ENCODE measurements at places on chromosomes 4 and X.

DNA sequence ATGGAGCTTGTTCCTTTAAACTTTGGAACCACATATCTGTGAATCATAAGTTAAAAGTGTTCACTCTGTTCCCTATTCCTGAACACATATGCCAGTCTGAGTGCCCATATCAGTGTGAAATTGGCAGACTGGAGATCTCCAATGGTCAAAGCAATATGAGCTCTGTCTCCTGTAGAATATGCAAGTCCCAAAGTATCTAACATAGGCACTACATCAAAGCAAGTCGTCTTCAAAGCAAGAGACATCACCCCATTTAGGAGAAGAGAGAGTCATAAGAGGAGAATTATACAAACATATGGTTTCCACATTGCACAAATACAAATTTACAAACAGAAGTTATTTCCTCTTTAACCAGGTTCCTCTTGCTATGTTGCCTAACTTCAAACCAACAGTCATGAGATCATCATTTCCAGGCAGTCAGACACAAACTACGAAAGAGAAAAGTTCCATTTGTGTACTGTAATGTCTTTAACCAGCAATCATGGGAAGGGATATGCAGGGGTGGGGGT lies 9.9 kb upstream of the GK start:
- no peak for DNase-seq

- DNase-seq = no peak
Observed at GRCh38 chr4:143352720-143353119, 16.0 kb downstream of the GAB1 start.

DNA sequence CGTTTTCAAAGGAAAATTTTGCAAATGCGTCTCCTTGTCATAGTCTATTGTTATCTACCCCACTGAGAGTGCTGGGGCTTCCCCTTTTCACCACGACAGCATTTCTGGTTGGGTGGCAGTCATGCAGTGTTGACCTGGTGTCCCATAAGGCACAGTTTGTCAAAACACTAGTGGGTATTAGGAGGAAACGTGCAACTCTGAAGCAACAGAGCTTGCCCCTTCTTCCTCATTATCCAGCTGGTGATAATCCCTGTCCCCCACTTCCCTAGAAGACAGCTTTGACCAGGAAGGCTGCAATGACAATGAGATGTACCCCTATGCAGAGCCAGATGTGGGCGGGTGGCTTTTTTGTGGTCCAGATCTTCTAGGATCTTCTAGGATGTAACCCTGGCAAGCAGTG lies 1.8 kb downstream of the TBC1D1 start:
- DNase-seq = peak; percentile 9

- DNase-seq = no peak
Observed at GRCh38 chrX:135287266-135287823, 21.9 kb upstream of the ETDC start.

GRCh38 chr4:8301851-8302730 lies 32.5 kb downstream of the HTRA3 start:
- DNase-seq = no peak

DNA sequence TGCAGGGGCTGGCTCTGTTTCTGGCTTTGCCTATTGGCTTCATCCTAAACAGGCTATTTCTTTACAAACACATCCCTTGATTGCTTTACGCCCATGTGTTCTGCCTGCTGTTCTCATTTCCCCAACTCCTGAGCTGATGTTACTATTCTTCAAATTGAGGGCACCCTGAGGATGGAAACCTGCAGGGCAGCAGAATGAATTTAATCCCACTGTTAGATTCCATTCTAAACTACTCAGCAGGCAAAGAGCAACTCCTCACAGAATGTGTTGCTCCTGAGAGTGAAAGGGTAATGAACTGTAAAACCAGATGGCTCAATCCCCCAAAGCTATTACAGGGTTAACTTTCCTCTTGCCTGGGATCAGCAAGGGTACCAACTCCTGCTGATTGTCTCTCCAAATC lies 75.7 kb downstream of the ANKRD50 start:
- DNase-seq = no peak

DNA sequence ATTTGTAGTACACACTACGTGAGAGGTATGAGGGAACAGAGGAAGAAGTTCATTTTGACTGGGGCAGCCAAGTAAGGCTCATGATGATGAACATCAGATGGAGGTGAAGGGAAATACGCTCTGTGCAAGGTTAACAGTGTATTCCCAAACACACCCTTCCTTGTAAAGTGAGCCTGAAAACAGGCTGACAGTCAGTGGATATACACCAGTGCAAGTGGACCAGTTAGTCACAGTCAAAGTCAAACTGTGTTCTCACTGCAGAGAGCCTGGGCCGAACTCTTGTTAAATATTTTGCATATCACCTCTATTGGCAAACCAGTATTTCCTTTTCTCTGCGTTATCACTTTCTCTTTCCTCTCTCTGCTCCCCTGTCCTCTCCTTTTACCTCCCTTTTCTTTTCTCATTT lies 23.4 kb upstream of the RHOH start:
- no peak for DNase-seq

DNA sequence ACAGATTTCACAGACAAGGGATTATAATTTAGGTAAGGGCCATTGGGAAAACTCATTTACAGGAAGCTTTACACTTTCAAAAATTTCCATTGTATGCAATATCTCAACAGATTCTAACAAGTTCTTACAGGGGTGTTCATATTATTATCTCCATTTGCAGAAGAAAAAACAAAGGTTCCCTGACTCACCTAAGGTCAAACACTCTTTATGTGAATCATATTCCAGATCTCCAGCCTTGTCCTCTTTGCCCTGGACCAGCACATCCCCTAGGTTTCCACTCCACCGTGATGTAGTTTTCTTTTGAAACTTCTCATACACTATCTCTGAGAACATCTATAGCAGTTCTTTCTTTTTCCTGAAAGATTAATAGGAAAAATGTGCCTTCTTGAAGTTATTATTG lies 96.4 kb upstream of the HS3ST1 start:
- no peak for DNase-seq

DNA sequence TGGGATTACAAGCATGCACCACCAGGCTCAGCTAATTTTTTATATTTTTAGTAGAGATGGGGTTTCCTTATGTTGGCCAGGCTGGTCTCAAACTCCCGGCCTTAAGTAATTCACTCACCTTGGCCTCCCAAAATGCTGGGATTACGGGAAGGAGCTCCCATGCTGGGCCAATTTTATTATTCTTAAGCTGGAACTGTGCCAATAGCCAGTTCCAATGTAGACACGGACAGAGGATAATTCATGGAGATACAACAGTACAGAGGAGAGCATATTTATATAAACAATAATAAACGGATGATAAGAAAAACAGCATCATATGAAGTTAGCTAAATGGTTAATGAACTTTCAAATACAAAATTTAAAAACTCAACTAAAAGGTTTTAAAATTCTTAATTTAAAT lies 87.8 kb downstream of the PPA2 start:
- no peak for DNase-seq

DNA sequence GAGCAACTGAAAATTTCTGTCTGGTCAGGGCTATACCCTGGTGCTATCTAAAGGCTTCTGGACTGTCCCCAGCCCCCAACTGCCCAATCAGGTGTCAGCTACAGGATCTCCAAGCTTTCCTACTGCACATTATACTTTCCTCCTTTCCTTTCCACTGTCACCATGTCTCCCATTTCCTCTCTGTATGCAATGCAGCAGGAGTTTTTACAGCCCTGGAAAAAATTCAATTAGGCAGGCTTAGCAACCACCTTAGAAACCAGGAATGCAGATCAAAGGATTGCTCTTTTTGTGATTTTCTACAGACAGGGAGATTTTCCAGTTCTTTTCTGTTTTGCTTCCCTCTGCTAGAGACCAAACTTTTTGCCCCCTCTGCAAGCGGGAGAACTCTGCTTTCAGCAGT lies 6.0 kb upstream of the NAF1 start:
- no peak for DNase-seq

GRCh38 chr4:145218251-145218650 lies 37.9 kb upstream of the OTUD4 start:
- DNase-seq = no peak

DNA sequence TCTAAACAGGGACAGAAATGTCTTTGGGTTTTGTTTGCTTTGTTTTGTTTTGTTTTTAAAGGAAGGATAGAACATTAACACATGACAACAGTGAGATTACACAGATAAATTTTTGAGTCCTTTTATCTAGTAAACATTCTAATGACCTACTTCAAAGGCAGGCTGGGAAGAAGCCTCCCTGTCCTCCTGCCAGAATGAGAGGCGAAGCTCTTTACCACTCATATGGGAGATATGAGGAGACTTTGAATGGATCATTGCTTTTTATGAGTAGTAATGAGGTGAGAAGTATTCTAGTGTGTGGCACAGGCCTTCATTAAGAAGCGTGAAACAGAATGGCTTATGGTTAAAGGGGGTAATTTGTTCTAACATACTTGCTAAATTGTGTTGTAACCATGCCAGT lies 172.0 kb downstream of the FBXO8 start:
- DNase-seq = no peak

- DNase-seq = peak; percentile 16
Observed at GRCh38 chr4:80138551-80139538, 58.5 kb upstream of the PRDM8 start.

- no peak for DNase-seq
Observed at GRCh38 chr4:90209922-90210321, 82.7 kb downstream of the CCSER1 start.

GRCh38 chr4:112279882-112280315 lies 5.8 kb downstream of the TIFA start:
- no peak for DNase-seq

GRCh38 chr4:8393593-8394038 lies 46.9 kb downstream of the ACOX3 start:
- no peak for DNase-seq

DNA sequence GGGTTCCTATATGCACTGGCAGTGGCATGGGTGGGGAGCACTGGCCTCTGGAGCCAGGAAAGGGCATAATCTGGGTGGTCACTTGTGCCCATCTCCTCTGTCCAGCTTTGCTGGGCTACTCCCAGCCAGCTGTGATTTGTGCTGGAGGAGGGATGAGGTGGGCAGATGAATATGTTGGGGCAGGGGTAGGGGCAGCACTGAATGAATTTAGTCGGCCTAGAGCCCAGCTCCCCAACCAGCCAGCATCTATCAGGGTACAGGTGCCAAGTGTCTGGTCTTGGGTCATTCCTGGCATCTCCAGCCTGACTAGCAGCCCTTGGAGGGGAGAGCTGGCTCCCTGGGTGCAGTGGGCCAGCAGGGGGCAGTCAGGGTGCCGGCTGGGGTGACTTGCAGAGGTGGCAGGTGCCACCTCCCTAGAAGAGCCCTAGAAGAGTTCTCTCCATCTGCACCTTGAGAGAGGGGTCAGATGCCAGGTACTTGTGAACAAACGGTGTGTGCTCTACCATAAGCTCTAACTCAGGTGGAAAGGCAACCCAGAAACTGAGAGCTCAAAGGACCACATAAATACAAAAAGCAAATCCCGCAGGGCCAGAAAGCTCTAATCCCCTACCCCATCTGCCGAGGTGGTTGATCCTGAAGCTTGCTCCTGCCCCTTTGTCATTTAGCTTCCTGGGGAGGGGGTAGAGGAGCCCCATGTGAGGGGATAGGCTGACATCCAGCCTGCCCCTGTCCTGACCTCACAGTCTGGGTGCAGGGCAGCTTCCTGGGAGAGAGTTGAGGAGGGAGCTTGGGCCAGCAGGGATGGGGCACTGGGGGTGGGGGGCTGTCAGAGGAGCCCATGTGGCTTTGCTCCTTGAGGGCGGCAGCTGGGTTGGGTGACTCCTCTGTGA lies 2.2 kb downstream of the SORCS2 start:
- no peak for DNase-seq

- DNase-seq = peak; percentile 51
Observed at GRCh38 chrX:153926858-153927671, 1.0 kb upstream of the ARHGAP4 start.

- DNase-seq = no peak
Observed at GRCh38 chrX:29851857-29852605, 363.3 kb upstream of the MAGEB2 start.

- DNase-seq = no peak
Observed at GRCh38 chrX:100939333-100939732, 10.6 kb upstream of the XKRX start.

DNA sequence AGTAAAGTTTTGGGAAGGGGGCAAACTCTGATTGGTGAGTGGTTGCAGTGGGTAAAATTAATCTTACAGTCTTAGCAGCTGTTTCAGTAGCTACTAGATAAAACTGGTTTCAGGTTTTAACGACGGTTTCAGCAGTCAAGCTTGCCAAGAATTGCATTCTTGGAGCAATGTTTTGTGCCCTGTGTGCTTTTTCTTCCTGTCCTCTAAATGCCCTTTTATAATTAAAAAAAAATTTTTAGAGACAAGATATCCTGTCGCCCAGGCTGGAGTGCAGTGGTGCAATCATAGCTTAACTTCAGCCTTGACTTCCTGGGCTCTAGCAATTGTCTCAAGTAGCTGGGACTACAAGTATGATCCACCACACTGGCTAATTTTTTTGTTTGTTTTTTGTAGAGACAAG lies 6.3 kb upstream of the PPEF2 start:
- DNase-seq = no peak

- no peak for DNase-seq
Observed at GRCh38 chr4:121749225-121749624, 15.7 kb downstream of the SMIM43 start.

DNA sequence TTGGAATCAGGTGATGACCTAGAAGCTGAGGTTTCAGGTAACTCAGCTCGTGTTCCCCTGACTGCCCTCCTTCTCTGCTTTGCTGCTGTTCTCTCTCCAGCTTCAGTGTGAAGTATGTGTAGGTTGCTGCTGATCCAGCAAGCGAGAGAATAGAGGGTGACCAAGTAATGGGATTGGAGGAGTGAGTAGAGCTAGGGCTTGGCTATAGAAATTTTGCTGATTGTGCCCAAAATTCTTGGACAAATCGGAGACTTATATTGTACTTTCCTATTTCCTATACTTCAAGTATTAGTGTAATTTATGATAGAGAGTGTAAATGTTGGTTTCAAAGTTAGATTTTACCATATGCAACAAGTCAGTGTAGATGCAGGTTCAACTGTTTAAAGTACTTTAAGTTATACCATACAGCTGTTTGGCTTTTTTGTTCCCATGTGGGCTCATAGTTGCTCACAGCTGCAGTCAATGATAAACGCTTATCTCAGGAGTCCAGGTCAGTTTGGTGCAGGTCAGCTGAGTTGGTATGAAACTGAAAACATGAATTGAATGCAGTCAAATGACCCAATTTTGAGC lies 48.0 kb downstream of the RAPGEF2 start:
- DNase-seq = no peak

DNA sequence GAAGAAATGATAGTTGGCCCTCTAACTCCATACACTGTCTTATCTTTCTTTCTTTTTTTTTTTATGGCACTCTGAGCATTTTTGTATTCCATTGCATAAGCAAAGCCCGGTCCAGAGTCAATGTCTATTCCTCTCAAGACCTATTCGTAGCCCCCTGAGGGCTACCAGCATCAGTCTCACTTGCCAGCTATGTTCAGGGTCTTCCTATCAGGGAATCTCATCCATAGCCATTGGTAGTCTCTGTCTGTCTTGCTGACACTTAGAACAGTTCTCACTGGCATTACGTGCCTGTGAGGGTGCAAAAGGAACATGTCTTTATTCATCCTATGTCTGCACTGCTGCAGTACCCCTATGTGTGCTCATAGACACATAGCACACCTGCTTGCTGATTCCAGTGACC lies 51.0 kb downstream of the BMP2K start:
- no peak for DNase-seq
